Right renal pelvis (tissue), 4 donors: ENCODE measurements at places on chromosomes 1 and 21. TPM values are rescaled to one million over a fixed set of nuclear protein-coding genes. Genes with fewer than 3 reads are reported as not detected.

The ESRRG gene
- 51.9 TPM for polyA plus RNA-seq

The CD1D gene
- polyA plus RNA-seq: 6.8 TPM

The DNM3 gene
- polyA plus RNA-seq: 5.7 TPM

The PRAMEF4 gene
- polyA plus RNA-seq: not detected

The CEP85 gene
- 13.4 TPM for polyA plus RNA-seq

The C1orf185 gene
- polyA plus RNA-seq: not detected

The C4BPA gene
- 0.49 TPM for polyA plus RNA-seq

The SPSB1 gene
- 14.5 TPM for polyA plus RNA-seq

The FMO4 gene
- polyA plus RNA-seq: 10.7 TPM

The DEPDC1 gene
- polyA plus RNA-seq: 14.3 TPM

The OR2T11 gene
- polyA plus RNA-seq: not detected

The LRRC71 gene
- polyA plus RNA-seq: 0.32 TPM

The CENPF gene
- polyA plus RNA-seq: 88.7 TPM

The AJAP1 gene
- polyA plus RNA-seq: 1.8 TPM

The GPR3 gene
- polyA plus RNA-seq: 0.98 TPM

The ARMH1 gene
- 6.5 TPM for polyA plus RNA-seq

The PLA2G4A gene
- polyA plus RNA-seq: 10.0 TPM

The FAM72D gene
- 2.6 TPM for polyA plus RNA-seq

The GBP4 gene
- 6.9 TPM for polyA plus RNA-seq

The OR2L13 gene
- polyA plus RNA-seq: 0.03 TPM

The CREG1 gene
- 146 TPM for polyA plus RNA-seq

The LHX8 gene
- polyA plus RNA-seq: not detected

The VANGL2 gene
- polyA plus RNA-seq: 36.2 TPM

The CALML6 gene
- polyA plus RNA-seq: 0.22 TPM
